Ecto neural progenitor cell (in vitro differentiated cells): ENCODE measurements at places on chromosomes 16 and 17.

DNA sequence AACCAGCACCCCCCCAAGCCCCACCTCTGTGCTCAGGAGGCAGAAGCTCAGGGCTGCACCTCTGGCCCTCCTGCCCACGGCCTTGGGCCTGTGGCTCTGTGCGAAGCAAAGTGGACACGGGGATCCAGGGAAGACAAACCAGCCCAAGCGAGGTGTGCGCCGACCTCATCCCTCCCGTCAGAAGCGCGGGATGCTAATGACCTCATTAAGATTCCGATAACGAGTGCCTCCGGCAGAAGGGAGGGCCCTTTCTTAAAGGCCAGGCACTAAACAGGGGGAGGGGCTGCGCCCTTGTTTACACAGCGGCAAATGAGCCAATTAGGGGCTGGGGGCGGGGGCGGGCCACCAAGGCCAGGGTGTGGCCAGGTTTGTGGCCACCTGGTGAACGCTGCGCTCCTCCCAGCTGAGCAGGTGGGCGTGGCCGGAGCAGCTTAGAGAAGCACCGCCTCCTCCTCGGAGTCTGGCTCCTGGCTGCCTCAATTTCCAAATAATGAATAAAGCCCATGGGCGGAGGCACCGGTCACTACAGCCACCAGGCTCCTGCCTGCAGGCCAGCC, 3.2 kb downstream of the CBX4 start:
- DNase-seq: peak; percentile 85

GRCh38 chr17:80012765-80013741, 22.6 kb downstream of the TBC1D16 start:
- no peak for DNase-seq

DNA sequence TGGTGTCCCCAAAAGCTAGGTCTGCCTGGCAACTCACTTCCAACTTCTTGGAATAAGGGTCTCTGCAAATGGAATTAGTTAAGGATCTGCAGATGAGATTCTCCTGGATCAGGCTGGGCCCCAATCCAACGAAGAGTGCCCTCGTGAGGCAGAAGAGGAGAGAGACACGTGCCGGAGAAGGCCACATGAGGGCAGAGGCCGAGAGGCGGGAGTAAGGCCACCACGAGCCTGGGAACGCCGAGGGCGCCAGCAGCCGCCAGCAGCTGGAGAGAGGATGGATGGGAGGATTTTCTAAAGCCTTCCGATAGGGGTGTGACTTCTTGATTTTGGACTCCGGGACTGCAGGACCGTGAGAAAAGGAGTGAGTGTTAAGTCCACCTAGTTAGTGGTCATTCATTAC, 76.3 kb downstream of the JPH3 start:
- no peak for DNase-seq

DNA sequence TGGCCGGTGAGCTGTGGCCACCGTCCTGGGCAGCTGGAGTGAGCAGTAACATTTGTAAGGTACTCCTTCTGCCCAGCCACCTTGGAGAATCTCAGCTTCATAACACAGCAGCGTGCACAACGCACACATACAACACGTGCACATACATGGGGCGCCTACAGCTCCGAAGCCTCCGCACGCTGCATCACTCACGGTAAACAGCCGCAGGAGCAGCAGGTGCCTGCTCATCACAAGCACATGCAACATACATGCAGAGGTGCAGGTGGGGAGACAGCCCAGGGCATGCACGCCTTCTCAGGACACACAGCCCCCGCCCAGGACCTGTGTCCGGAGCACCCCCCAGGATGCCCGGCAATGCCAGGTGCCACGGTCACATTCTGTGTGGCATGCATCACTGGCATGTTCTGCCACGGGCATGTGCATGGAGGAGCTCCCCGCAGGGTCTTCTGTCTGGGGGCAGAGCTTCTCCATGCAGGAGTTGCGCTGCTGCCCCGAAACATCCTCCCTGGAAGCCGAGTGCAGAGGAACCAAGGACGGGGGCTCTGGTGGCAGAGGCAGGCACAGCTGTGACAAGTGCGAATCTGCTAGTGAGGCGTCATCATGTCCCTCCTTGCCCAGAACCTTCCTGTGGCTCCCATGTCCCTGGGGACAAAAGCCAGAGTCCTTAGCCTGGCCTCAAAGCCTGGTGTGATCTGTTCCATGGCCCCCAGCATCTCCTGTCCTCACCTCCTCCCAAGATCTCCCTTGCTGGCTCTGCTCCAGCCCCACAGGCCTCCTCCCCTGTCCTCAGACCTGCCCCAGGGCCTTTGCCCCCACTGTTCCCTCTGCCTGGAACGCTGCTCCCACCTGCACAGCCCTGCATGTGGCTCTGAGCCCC, 184.0 kb upstream of the GSE1 start:
- DNase-seq: no peak

DNA sequence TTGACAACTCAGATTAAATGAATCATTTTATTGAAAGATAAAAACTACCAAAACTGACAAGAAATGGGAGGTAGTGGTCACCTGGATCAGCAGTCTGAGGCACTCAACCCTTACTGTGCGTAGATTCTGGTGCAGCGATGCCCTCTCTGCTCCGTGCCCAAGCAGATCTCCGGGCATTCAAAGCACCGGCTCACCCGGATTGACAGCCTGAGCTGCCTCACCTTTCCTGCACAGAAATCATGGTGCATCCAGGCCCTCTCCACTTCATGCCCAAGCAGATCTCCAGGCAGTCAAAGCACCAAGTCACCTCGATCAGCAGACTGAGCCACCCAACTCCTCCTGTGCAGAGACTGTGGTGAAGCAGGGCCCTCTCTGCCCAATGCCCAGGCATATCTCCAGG, 196.8 kb downstream of the CA10 start:
- DNase-seq: no peak

DNA sequence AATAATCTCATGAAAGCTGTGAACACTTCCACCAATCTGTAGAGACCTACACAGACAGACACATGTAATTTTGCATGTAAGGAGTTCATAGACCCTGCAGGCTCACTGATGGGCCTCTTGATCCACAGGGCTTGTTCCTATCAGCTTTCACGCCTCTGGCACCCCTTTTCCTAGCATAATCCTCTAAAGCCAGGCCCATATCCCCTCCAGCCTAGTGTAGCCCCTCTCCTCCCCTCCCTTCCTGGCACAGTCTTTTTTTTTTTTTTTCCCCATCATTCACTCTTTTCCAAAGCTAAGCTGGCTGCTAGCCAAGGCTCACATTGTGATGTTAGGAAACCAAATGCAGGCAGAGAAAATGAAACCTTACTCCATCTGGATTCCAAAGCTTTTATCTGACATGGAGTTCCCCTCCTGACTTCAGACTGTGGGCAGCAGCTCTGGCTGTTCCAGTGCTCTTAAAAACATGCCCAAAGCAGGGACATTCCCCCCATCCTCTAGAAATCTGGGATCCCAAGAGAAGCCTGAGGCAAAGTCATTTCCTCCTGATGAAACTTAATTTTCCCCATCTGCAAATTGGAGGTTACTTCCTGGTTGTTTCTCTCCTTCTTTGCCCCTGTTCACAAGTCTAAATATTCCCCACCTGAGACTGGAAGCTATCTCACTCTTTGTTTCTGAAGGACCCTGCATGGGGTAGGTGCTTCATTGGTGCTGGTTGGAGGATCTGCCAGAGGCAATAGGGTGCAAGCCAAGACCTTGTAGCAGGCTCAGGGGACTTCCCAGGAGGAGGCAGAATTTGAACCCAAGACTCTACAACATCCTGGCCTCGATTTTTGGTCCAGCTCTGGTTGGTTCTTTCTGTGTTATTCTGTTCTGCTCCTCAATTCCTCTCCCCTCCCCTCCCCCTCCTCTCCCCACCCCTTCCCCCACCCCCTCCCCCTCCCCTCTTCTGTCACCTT, 9.9 kb upstream of the CCL5 start:
- no peak for DNase-seq

GRCh38 chr16:80144191-80144590, 396.6 kb upstream of the DYNLRB2 start:
- DNase-seq: peak; percentile 7

GRCh38 chr16:19116711-19117449, 3.1 kb downstream of the ITPRIPL2 start:
- DNase-seq: no peak

DNA sequence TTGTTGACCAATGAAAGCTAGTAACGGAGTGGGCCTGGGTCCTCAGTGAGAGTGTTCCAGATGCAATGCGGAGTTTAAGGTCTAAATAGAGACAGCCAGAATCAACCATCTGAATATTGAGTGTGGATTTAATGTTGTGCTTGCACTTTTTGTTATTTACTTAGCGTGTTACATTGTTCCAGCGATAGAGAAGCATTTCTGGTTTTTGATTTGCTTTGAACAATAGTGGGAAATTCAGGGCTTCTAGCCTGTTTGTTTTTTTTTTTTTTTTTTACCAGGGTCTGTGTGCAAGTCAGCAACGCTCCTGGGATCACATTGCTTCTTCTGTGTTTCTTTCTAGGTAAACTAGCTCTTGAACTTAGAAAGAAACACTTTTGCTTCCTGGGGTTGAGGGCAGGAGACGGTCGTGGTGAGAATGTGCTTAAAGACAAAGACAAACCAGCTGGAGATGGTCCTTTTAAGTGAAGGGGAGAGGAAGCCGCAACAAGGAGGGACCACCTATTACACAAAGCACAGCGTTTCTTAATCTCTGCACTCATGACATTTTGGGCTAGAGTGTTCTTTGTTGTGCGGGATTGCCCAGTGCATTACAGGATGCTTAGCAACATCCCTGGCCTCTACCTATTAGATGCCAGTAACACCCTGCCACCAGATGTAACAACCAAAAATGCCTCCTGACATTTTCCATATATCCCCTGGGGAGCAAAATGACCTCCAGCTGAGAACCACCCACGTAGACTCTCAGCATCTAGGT, 119.2 kb downstream of the MAP2K6 start:
- DNase-seq: no peak

- DNase-seq: no peak
Observed at GRCh38 chr16:66223176-66223780, 143.2 kb upstream of the CDH5 start.

DNA sequence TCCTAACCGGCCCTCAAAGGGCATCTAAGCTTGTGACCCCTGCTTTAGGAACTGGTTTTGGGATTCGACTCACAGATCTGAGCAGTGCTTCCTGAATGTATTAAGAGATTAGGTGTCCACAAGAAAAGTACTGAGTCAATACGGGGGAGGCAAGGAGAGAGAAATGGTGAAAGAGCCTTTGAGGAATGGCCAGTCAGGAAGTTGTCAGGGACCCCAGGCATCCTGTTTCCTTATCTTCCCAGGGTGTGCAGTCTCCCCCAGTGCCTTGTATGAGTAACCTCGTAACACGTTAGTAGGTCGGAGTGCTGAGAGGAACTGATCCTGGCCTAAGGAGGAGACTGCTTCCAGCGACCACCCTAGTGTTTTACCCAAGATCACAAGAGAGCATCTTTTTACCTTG, 16.4 kb upstream of the TMED6 start:
- no peak for DNase-seq

DNA sequence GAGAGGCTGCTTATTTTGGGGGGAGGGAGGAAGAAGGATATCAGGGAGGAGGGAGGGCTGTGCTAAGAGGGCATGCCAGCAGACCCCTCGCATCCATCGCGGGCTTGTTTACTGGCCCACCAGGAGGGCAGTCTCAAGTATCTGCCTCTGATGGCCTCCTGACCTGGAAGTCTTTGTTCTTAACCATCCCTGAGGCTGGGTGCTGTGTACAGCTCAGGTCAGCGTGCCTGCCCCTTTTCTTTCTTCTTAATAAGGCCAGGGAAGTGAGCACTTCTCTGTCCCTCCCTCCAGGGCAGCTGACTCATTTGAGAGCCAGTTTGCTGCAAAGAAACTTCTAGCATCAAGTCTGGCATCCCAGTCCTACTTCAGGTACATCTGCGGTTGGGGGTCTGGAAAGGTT, 157.0 kb downstream of the CCDC182 start:
- DNase-seq: peak; percentile 70

- no peak for DNase-seq
Observed at GRCh38 chr16:49411121-49411970, 37.7 kb downstream of the C16orf78 start.

- no peak for DNase-seq
Observed at GRCh38 chr17:32771396-32771795, 105.5 kb downstream of the MYO1D start.

- no peak for DNase-seq
Observed at GRCh38 chr16:7805686-7806396, 473.2 kb downstream of the RBFOX1 start.

DNA sequence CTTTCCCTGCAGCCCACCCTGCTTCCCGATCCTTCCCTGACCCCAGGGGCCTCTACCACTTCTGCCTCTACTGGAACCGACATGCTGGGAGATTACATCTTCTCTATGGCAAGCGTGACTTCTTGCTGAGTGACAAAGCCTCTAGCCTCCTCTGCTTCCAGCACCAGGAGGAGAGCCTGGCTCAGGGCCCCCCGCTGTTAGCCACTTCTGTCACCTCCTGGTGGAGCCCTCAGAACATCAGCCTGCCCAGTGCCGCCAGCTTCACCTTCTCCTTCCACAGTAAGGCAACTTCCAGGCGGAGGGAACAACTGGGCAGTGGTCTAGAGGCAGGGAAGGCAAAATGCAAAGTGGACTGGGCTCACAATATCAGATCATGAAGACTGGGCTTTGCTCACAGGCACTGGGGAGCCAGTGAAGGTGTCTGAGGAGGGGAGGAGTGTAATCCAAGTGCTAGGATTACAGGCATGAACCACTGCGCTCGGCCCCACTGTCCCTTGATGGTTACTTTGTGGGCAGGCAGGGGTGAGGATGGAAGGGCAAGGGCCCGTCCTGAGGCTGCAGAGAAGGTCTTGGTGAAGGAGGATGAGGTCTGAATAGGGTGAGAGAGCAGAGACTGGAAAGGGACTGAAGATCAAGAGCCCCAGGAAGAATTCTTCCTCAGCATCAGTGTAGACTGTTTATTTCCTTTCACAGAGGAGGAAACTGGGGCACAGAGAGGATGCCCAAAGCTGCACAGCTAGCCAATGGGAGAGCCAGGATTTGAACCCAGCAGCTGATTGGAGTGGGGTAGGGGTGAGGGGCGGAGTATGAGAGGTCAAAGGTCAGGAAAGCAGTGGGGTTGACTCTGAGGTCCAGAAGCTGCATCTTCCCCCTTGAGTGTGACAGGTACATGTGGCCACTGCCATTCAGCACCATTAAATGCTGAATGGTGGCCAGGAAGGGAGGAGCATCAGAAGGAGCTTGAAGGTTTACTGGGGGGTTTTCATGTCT, 16.5 kb upstream of the ADGRG3 start:
- DNase-seq: no peak

DNA sequence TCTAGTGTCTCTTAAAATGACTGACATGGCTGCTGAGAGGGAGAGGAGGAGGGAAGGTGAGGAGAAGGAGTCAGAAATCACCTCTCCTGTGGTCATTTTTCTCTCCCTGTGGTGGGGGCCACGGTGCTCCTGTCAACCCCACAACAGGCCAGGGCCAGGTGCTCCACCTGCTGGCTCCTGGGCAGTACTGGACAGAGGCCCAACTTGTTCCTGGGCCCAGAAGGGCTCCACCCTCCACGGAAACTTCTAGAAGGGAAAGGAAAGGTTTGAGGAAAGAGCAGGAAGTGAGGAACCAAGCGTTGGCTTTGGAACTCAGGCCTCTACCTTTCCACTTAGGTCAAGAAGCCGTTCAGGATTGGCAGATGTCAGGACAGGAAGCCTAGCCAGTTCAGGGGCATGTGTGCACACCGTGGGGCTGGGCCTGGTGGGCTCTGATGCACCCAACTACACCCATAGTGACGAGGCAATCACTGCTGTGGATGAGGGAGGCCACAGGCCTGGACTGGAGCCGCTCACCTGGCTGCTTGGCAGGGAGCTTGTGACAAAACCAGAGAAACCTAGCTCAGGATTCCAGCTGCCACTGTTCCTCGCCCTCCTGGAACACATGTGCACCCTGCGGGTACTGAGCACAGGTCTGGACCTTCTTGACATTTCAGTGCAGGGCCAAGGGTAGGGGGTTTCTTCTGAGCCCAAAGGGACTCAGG, 36.1 kb downstream of the WNT3 start:
- no peak for DNase-seq

- no peak for DNase-seq
Observed at GRCh38 chr16:67699265-67699664, 19.9 kb downstream of the GFOD2 start.
